ENCODE measurements at places on chromosomes 5 and 9.

GRCh38 chr5:10537624-10538023 lies 26.2 kb upstream of the ANKRD33B start:
- no peak for DNase-seq

DNA sequence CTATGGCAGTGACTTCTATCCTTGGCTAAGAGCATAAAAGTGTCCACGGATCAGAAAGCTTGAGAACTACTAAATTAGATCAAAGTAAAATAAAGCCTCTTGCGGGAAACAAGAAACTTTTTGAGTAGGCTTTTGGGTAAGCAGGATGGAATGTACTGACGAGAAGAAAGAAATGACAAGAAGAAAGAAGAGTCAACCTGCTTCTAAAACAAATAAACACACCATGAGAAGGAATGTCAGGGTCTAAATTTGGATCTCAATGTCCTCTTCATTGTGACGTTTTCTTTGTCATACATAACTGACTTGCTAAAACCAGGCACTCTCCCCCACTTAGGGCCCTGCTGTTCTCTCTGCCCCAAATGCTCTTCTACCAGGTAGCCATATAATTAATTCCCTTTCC lies 290.1 kb upstream of the PTGER4 start:
- no peak for DNase-seq

GRCh38 chr9:90645721-90646120 lies 3.1 kb upstream of the DIRAS2 start:
- DNase-seq: no peak

DNA sequence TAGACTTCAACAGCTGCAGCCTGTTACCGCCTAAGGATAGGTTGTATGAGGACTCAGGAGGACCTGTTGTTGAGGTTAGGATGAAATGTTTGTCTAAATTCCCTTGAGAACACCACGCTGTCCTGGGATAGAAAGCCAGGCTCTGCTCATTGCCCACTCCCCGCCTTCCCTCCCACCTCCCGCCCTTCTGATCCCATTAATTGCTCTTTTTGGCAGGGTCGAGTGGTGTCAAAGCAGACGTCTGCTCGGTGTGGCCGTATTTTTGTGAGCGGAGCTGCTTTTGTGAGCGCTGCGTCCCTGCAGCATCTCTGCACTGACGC lies 62.3 kb downstream of the SPATA31C2 start:
- no peak for DNase-seq

DNA sequence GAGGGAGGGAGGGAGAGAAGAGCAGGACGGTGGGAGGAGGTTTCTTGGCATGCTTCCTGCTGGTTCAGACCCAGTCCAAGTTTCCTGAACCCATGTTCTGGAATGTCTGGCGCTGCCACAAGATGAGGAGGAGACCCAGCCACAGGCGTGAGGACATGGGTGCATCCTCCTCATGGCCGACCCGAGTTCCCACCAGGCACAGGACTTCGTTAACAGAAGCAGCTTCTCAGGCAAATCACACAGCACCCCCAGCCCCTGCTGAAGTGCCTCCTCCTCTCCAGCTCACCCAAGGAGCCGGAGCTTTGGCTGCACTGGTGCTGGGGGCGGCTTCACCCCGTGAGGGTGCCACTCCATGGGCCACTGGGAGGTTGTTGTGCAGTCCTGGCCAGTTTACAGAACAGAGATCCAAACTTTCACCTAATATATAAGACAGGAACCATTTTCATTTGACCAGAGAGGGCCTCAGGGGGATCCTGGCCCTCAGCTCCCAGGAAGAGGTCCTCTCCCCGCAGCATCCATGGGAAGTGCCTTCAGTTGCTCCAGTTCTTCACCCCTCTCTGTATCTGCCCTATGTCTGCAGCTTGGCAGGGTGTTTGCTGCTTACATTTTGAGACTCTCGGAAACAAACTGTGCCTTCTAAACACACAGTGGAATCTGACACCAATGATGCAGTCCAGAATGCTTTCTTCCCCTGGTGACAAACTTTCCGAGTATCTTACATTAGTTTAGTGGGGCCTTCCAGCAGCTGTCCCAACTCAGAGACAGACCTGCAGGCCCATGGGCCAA lies 10.2 kb upstream of the NKD2 start:
- no peak for DNase-seq

GRCh38 chr5:57097526-57097925 lies 76.3 kb upstream of the GPBP1 start:
- DNase-seq: no peak

DNA sequence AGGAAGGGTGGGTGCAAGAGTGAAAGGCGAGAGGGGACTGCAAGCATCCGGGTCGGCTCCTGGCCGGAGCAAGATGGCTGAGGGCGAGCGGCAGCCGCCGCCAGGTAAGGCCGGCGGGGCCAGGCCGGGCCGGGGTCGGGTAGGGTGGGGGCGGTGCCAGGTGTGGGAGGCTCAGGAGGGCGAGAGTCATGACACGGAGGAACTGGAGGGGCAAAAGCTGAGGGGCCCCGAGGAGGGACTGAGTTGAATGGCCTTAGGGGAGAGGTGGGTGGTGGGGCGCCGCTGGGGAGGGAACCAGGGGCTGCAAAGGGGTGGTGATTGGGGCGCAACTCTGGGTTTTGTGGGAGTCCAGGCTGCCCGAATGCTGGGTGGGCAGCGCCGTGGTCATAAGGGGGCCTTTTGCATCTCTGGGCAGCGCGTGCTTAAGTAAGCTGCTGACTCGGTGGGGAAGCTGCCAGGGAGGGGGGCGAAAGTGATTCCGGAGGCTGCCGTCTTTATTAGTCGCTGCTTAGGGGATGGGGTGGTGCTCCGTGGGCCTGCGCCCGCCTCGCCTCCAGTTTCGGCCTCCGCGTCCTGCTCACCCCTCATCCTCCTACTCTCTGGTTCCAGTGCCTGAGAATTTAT lies 425 bp downstream of the PTPA start:
- DNase-seq: peak; percentile 68

GRCh38 chr9:114604989-114605388 lies 6.1 kb upstream of the TMEM268 start:
- DNase-seq: no peak

DNA sequence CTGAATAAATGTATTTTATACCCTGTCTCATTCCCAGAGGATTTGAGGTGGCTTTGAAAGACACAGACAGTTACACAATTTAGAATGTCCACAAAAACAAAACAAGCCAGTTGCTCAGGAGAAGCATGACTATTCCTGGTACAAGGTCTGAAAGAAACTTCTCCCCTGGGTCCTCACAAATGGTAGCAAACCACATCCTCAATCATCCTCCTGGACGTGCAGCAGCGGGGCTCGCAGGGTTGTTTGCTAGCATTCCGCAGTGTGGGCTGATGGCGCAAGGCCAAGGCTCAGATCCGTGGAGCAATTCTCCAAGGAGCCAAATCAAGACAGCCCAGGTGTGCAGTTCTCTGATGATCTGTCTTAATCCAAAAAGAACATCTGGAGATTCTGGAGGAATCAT lies 210.3 kb downstream of the ACTL7B start:
- DNase-seq: no peak

DNA sequence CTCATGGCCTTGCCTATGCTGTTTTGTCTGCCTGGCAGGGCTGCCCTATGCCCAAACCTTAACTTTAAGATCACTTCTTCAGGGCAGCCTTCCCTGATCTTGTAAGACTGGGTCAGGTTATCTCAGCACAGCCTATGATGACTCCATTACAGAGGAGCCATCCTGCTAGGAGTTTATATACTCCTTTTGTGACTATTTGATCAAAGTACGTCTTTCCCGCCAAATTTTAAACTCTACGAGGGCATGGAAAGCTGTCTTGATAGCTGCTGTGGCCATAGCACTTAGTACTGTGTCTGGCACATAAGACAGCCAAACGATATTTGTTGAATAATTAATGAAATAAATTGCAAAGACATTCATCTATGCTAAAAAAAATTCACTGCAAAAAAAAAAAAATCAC lies 60.6 kb downstream of the PPP2R2B start:
- DNase-seq: no peak

GRCh38 chr5:3342271-3343100 lies 253.1 kb upstream of the IRX1 start:
- no peak for DNase-seq

- DNase-seq: no peak
Measured at GRCh38 chr9:120137186-120137840, 442.7 kb downstream of the CDK5RAP2 start.

GRCh38 chr9:38074441-38074961 lies 5.5 kb upstream of the SHB start:
- no peak for DNase-seq

DNA sequence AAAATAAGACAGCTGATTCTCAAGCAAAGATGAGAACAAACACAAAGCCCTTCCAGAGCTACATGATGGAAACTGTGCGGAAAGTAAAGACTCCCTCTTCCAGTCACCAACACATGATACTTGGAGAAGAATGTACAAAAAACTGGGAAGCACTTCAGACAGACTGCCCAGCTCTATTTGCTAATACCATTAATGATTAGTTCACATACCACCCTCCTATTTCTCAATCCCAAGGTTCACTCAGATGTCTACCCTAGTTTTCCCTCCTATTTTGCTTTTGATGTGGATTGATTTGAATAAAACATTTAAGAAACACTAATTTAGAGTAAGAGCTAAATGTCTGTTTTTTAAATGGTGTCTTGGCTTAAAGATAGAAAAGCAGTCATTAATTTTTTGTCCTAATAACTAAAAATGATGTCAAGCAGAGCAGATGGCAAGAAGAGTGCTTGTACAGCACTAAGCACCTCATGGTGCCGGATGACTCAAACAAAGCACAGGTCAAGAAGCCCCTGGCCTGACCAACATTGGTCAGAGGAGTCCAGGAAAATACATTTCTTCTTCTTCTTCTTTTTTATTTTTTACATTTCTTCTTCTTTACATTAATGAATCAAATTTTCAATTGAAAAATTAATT lies 639.4 kb downstream of the PDE4D start:
- DNase-seq: no peak

- no peak for DNase-seq
Measured at GRCh38 chr5:5364932-5365331, 57.5 kb upstream of the ICE1 start.

DNA sequence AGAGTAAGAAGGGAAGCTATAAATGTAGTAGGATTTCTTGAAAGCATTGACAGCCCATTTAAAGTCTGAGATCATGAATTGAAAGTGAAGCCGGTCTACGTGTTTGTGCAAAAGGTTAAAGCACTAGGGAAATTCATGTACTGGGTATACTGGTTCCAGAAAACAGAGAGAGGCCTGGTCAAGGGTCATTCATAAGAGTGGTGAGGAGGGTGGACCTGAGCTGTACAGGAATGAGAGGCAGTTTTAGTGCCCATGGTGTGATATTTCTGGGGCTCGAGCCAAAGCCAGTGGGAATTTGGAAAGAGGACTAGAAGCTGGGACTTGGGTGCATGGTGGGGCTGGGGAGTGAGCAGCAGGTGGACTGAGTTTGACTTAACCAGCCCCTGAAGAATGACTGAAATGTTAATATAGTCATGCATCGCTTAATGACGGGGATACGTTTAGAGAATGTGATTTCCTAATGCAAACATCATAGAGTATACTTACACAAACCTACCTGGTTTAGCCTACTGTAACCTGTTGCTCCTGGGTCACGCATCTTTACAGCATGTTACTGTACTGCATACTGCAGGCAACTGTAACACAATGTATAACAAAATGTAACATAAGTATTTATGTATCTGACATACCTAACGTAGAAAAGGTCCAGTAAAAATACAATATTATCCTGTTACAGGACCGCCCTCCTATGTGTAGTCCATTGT lies 173.0 kb downstream of the MAST4 start:
- no peak for DNase-seq

- DNase-seq: no peak
Measured at GRCh38 chr5:160166069-160166972, 47.1 kb upstream of the PWWP2A start.

DNA sequence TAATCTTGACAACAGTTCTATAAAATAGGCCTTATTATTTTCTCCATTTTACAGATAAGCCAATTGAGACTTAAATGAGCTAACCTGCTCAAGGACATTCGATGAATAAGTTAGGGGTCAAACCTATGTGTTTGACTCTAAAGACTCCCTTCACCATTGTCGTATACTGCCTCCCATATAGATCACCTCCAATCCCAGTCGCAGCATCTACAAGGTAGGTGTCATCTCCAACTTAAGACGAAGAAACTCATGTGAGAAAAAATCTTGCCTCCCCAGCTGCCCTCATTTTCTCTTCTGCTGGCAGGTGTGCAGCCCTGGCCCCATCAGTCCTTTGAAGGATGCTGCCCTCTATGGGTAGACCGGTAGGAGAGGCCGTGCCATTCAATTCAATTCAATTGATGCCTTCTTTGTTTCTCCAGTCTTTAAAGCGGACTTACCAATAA lies 75.2 kb upstream of the SMARCA2 start:
- DNase-seq: no peak

DNA sequence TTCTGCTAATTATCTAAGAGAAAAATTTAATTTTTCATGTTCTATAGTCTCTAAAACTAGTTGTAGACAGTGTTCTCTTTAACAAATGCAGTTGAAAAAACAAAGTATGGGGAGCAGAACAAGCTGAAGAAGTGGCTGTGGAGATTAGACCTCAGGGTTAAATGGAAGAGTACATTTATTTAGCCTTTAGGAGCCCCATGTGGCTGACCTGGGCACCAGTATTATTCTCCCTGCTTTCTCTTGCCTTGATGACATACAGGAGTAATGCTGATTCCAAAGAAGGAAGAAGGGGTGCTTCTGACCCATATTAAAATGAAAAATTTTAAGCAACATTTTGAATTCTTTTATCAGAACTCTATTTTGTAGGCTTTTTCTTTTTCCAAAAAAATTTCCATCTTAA lies 312.3 kb upstream of the RIOK2 start:
- DNase-seq: no peak

DNA sequence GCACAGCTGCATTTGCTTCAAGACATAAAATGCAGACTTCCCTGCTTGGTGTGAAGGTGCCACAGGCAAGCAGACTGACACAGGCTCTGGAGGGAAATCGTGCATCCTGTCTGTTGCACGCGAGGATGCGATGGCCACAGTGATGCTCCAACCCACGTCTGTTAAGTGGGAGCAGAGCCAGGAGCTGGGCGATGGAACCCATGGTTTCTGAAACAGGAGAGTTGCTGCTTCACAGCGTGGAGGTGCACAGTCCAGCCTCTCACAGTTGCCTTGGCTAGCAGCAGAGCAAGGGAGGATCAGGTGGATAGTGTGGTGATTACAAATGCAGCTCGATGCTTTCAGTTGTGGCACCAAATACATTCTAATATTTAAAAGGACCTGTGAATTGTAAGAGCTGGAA lies 108.8 kb downstream of the TENT4A start:
- DNase-seq: no peak

DNA sequence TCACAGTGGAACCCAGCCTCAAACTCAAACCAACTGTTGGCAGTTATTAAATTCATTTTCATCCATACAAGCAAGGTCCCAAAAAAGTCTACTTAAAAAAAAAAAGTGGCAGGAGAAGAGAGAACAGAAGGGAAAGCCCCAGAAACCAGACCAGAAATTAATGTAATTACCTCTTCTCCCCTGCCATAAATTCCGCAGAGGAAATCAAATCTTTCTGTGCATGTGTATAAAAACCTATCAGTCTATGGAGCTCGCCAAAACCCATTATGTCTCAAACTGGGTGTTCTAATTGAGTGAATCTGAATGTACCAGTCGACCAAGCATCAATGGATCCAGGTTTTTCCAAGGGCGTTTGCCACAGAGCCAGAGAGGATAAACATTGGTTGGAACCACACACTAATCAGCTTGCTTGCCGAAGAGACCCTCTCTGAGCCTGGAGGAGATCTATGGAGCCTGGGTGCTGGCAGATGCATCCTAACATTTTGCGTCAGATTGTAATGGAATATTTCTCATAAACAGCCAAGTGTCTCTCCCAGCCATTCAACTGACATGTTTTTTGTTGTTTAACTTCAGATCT lies 7.9 kb upstream of the HAND1 start:
- no peak for DNase-seq

Data from HuH-7.5 (cell line).